Omental fat pad (tissue), 4 donors: ENCODE measurements at places on chromosomes 4 and X.

DNA sequence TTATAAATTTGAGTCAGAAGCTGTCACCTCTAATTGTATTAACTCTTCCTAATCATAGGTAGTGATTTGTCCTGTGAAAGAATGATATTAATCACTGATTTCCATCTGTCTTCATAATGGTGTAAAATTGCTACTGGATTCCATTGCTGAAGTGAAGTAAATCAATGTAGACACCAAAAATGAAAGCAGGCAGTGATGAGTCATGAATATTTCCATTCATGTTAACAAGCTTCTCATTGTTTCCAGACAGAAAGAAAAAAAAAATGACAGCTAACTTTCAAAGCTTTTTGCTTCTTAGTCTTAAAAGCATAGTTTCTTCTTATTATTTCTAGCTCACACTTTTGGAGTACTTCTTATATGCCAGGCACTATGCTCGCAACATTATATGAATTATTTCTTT is 21.5 kb downstream of the FAM114A1 start:
- no peak for DNase-seq

- no peak for DNase-seq
Observed at GRCh38 chrX:134484039-134484438, 24.1 kb downstream of the HPRT1 start.

DNA sequence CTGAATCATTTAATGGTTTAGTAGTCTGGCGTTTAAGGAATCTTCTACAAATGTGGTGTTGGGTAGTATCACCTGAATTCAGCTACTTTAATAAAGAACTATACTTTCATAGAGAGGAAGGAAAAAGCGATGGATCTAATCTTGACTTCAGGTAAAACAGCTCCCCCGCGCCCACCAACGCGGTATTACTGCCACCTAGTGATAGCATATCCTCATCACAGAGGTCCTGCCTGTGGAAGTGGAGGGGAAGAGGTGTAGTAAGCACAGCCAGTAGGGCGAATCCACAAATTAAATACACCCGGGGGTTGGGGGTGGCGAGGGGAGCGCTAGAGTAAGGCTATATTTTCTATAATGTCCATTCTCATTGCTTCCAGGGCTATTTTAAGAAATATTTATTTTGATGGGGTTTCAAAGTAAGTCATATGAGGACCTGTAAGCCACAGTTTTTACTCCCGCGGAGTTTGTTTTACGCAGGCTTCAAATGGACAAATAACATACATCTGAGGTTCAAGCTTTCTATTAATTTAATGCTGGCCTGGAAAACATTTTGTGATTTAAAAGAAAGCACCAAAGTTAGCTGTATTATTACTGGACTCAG is 8.3 kb upstream of the DAPP1 start:
- peak; percentile 37 for DNase-seq

DNA sequence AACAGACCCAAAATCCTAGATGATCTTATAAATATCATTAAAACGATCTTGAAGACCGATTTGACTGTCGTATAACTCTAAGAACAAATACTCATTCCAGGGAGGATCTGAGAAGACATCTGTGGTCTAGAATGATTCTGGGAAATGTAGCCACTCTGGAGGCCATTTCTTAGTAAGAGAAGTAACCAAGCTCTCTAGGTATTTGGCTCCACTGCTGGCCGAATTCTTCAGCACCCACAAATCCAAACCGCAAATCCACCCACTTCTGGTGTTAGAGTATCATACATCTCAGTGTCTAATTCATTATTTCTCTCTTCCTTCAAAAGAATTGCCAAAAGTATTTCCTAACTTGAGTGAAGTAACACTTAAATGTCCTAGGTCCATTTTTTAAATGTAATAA is 23.9 kb downstream of the KLHL5 start:
- DNase-seq: no peak

DNA sequence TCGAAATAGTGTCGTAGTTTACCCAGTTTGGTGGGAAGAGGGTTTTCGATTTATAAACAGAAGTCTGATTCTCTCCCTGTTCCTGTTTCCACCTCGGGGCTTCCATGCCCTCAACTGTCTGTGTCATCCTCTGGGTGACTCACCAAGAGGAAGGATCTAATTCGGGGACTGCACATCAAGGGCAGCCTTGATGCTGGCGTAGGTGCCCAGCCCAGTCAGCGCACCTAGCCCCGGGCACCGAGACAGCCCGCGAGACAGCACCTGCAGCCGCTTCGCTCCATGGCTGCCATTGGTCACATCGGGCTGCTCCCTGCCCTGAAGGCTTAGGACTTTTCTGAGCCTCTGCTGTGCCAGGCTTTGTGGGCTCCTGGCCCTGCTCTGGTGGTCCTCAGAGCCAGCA is 7.7 kb downstream of the ABCD1 start:
- no peak for DNase-seq

- no peak for DNase-seq
Observed at GRCh38 chrX:19883878-19884277, 3.5 kb downstream of the SH3KBP1 start.

GRCh38 chrX:109831326-109831985 is 98.4 kb upstream of the ACSL4 start:
- no peak for DNase-seq

DNA sequence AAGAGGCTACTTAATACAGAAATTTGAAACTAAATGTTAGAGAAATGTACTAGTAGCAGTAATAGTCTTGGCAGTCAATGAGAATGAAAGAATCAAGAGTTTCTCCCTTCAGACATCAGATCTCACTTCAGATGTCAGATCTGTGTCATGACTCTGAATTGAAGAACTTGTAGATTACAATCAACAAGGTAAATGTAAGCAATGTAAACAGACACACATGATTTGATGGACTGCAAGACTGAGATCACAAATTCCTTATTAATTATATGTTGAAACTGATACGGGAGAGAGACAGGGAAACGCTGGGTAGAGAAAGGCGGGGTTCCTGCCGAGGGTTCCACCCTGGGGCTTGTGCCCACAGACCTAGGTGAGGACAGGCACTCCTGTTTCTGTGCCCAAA is 65.5 kb upstream of the HHIP start:
- DNase-seq: no peak

GRCh38 chr4:181281451-181281850 is 961.8 kb upstream of the TENM3 start:
- no peak for DNase-seq

DNA sequence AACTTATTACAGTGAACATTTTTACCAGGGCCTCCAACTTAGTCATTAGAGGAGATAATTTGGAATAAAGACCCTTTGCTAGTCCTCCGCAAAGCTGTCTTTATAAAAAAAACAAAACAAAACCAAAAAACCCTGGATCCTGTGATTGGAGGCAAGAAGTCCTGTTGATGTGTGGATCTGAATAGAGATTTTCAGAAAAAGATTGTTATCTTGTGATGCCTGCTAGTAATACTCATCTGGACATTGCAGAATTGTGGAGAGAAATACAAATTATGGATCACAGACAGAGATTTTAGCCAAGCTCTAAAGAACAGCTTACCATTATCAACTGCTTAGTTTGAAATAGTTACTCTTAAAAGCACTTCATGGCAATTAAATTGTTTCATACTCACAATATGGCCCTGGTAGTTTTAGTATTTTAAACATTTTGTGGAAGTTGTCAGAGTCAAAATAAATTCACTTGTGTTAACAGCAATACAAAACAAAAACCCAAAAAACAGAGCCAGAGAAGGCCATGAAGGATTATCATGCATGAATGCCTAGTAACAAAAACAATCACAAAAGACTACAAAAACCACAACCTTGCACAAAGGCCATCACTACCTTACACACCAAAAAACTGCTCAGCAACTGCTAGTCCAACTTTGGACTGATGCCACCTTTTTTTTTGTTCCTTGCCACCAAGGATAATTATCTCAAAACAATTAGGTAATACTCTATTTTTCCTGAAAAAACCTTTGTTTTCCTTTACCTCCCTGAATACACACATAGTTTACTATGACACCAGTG is 514.5 kb upstream of the SLIT2 start:
- no peak for DNase-seq

DNA sequence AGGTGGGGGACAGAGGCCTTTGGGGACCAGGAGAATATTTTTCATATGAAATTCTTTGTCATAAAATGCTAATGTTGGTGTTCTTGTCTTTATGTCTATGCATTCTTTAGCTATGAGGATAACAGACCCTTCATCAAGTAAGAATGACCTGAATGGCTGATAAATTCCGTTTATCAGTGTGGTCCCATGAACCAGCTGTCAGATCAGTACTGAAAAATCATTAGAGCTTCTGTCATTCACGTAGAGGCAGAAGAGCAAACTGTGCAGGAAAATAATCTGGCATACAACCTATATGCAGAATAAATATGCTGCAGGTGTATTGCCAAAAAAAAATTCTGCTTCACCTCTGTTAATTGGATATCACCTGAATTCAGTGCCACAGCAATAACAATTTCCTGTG is 828.6 kb downstream of the ADGRL3 start:
- no peak for DNase-seq

DNA sequence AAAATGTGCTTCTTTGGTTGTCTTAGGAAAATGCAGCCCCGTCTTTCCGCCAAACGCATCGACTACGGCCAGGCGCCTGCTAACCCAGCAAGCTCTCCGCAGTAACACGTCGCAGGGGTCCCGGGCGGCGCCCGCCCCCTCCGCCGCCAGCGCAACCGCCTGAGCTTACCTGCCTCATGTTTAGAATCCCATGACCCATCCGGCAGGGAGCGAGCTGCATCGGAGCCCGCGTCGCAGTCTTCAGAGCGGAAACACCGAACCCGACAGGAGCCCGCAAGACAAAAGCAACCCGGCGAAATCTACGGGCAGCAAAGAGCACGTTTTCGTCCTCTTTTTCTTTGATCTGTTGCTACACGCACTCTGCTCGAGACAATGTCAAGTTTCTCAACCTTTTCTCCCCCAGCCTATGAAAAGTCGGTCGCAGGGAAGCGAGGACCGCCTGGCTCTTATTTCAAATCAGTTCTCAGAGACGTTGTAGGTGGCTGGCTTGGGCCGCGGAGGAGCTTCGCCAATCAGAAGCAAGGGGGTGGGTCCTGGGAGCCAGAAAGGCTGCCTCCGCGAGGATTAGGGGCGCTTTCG is at the start of gene MID1:
TSS of gene MID1 (minus strand) at position 465 of the 579 bp plus-strand sequence. CDS start 53,038 bp downstream, outside the sequence.
- DNase-seq: peak; percentile 26

DNA sequence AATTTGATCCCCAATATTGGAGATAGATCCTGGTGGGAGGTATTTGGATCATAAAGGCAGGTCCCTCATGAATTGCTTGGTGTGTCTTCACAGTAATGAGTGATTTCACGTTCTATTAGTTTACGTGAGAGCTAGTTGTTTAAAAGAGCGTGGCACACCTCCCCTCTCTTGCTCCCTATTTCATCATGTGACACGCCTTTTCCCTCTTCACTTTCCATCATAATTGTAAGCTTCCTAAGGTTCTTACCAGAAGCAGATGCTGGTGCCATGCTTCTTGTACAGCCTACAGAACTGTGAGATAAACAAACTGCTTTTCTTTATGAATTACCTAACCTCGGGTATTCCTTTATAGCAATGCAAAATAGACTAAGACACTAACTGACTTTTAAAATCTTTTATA is 34.0 kb upstream of the FMR1 start:
- no peak for DNase-seq

DNA sequence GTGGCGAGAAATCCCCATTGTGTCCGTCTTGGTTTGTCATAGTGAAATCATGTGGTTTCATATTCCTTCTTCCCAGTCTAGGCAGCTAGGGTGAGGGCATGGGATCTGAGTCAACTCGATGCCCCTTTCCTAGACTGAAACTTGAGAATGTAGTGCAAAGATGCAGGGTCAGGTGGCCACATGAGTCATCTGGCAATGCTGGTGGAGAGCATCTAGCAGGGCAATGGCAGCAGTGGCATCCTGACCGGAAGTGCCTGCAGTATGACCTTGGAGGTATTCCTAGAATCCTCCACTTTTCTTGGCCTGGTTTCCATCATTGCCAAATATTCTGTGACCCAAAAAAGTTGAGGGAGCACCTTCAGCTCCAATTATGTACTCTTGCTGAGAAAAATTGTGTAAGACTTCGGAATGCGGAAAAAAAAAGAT is 39.1 kb upstream of the TMEM184C start:
- DNase-seq: no peak

DNA sequence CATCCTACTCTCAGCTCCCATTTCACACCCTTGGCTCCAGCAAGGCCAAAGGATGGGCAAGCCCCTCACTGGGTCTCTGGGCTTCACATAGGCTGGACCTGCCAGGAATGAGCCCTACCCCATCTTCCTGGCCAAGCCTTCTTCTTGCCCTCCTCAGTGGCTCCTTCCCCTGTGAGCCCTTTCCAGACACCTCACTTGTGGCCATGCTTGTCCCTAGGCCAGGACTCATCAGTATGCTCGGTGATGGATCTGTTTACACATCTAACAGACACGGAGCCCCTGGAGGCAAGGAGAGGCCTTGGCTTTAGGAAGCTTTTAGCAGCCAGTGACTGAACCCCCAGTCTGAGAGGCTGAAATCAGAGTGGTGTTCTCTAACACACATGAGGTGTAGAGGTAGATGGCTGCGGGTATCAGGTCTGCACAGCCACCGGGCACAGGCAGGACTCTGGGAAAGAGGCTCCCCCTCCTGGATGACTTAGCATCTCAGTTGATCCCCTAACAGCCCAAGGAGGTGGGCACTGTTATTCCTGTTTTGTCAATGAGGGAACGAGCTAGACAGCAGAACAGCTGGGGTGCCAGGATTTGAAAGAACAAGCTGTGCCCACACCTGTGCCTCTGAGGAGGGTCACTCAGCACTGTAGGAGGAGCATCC is 44.8 kb downstream of the PPP2R2C start:
- DNase-seq: no peak

GRCh38 chrX:49188468-49189076 is 2.4 kb upstream of the PRICKLE3 start:
- no peak for DNase-seq

DNA sequence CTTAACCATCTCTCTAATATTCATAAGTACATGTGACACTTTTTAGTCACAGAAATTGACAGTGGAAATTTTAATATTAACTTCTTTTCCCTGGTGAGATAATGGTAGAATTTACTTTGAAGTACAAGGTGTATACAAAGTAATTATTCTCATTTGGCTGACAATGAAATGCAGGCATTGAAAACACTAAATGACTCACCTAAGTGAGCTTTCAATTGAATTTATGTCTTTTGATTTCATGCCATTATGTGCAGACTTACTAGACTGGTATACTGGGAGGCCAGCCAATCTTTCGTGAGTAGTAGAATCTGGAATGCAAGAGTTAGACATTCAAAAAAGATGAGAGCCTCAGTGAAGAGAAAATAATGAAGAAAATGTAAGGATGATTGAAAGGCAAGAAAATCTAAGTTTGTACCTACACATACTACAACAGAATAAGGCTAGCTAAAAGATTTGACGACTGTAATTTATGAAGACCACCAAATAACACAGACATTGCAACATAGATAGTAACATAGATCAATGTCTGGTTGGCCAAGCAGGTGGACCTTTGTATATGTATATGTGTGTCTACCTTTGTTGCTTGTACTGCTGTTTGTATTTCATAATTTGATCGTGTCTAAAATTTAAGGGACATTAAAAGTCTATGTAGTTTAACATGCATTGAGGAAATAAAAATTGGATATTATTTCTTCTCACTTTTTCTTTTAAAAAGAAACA is 459.7 kb downstream of the IL15 start:
- peak; percentile 22 for DNase-seq

DNA sequence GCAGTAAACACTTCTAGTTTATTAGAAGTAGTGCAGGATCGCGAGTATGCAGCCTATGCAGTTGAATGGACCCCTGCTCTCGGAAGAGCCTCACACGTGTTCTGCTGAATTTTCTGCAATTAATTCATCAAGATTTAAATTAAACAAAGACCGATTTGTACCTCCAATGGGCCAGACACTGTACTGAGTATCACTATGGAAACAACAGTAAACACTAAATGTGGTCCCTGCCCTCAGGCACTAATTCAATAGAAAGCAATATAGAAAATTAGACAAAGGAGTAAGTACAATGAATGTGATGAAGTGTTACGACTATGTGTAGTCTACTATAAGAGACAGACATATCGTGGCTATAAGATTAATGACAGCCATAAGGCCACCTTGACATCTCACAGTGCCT is 740.3 kb upstream of the FRG1 start:
- no peak for DNase-seq
